ENCODE measurements at places on chromosomes 5 and 9.
A peak's percentile ranks its signal among the peaks of the same experiment; 100 is the strongest.

- DNase-seq, result no peak
These were observed 611.2 kb downstream of the KIF4B start for GRCh38 chr5:155624597-155625241.

GRCh38 chr9:28092981-28093936, 520.0 kb upstream of the C9orf72 start:
- DNase-seq, result no peak

DNA sequence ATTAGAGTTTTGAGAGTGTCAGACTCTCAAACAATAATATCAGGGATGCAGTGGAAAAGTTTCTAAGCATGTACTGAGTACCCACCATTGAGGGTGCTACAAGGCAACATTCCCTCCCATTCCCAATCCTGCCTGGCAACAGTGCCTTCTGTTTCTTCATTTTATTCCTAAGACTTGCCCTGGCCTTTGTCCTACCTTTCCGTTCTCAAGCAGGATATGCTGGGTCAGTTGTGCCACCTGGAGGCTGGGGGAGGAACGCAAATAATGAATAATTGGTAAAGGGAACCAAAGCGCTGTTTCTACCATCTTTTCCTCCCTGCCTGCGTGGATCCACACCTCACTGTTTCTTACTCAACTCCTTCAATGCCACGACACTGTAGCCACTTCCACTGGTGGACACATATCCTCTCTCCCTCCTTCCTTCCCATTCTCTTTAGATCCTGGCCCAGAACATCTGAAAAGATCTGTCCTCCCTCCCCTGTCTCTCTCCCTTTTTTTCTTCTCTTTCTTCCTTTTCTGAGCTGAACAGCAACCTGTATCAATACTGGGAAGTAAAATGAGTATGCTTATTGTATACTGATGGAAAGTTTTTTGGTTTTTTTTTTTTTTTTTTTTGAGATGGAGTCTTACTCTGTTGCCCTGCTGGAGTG, 149.5 kb downstream of the C9orf152 start:
- DNase-seq, result peak; percentile 53

DNA sequence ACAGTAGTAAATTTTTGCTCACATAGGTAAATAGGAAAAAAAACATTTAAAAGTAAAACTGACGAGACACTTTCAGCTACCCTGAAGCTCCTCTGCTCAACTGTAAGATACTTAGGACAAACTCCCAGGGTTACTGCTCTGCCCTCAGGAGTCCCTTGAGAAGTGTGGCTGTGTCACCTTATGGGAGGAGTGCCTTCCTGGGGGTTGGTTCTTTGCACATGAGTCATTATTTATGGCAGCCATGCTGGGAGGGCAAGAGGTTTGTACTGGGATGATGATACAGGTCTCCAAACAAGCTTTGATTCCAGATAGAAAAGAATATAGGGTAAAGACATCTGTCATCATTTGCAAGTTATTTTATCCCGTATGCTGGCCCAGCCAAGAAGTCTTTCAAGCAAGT, 45.9 kb downstream of the TTC1 start:
- no peak for DNase-seq

- no peak for DNase-seq
These were observed 4.6 kb downstream of the PTGES start for GRCh38 chr9:129748249-129748648.

GRCh38 chr9:128918921-128919320, 1.9 kb upstream of the PHYHD1 start:
- DNase-seq, result no peak

GRCh38 chr5:167968837-167969236, 322.6 kb upstream of the WWC1 start:
- no peak for DNase-seq

- peak; percentile 20 for DNase-seq
These were observed 2.7 kb downstream of the GZMA start for GRCh38 chr5:55104946-55105701.

DNA sequence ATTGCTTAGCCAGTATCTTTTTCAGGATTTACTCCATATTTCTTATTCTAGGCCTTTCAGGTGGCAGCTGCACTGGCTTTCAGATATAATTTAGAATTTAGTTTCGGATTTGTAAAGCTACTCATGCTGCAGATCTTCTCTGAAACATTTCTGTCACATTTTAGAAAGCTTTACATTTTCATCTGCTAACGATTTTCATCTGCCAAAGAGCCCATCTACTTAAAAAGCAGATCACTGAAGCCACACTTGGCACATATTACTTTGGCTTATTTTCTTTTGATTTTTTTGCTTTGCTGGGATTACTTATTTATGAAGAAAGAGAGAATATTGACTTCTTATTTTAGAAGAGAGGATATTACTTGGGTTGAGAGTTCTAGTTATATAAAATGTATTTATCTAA, 98.2 kb downstream of the GHR start:
- no peak for DNase-seq

Data from CD4-positive, alpha-beta T cell treated with Interleukin-4 for 4 hours (primary cell).